Coronary artery (tissue), 2 donors: ENCODE measurements at places on chromosomes 1 and 21.
A peak's percentile ranks its signal among the peaks of the same experiment; 100 is the strongest.

DNA sequence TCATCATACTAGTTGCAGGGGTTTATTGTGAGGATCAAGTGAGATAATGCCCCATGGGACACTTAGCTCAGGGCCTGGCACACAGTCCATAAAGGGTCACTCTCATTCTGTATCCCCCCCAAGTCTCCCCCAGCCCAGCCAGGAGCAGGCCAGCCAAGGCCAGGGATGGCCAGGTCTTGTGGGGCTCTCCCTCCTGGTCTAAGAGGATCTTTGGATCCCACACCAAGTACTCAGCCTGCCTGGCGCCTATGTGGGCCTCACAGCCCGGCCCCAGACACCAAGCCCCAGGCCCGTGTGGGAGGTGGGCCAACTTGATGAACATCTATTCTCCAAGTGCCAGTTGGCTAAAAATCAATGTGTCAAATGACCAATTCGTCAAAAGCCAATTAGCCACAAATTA is 117.8 kb downstream of the GLIS1 start:
- peak; percentile 70 for DNase-seq

- DNase-seq, result no peak
Observed at GRCh38 chr1:244730153-244730933, 77.4 kb downstream of the DESI2 start.

GRCh38 chr1:183212870-183213269 is 26.8 kb downstream of the LAMC2 start:
- DNase-seq, result no peak

GRCh38 chr21:14469641-14470040 is 76.5 kb downstream of the SAMSN1 start:
- DNase-seq, result no peak

GRCh38 chr1:208731981-208732821 is 488.0 kb upstream of the PLXNA2 start:
- no peak for DNase-seq
